ENCODE measurements at places on chromosomes 2 and 18.

DNA sequence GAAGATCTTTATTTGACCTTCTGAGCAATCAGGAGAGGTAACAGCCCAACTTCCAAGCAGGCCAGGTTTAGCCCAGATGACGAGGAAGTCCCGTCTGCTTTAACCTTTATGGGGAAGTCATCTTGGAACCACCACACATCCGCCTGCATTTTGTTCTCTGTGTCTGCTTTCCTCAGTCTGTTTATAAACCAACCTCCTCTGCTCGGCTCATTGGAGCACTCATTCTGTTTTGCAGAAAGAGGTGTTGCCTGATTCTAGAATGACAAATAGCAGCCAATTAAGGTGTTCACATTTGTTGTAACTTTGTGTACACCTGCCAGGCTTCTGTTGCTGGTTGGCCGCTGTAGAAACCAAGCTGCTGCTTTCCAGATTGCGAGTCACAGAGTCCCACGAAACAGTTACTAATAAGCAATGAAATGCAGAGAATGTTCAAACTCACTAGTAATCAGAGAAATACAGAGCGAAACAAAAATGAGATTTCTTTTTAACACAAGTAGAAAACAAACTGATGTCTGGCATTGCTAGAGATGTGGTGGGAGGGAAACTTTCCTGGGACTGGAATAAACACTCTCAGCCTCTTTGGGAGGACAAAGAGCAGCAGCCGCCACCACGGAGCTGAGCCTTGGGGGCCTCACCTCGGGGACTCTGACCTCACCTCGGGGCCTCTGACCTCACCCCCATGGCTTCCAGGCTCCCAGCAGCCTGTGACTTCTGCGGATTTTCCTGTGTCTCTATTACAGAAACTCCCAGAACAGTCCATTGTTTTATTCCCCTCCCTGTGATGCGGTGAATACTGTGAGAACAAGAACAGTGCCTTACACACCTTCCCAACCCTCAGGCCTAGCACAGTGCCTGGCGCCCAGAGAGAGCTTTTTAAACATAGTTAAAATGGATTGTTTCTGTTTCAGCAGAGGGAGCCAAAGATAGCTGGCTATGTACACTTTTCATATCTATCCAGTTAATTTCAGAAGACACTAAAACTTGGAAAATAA, 64.0 kb downstream of the MBP start:
- no peak for DNase-seq

GRCh38 chr18:8375249-8375648, 234.0 kb upstream of the RAB12 start:
- no peak for DNase-seq

DNA sequence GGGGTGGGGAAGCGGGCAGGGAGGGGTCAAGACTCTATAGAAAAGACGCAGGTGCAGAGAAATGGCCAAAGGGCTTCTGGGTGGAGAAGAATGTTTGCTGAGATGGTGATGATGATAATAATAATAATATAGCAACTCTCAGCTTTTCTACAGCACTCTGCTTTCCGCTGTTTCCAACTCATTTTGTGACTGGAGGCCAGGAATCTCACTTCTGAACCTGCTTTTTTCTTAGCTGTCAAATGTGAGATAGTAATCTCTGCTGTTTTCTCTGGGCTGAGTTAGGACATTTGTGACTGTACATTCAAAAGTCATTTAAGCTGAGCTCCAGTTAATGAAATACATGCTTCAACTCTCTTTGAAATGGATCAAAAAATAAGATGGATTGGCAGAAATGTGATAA, 58.4 kb downstream of the TNS1 start:
- no peak for DNase-seq

DNA sequence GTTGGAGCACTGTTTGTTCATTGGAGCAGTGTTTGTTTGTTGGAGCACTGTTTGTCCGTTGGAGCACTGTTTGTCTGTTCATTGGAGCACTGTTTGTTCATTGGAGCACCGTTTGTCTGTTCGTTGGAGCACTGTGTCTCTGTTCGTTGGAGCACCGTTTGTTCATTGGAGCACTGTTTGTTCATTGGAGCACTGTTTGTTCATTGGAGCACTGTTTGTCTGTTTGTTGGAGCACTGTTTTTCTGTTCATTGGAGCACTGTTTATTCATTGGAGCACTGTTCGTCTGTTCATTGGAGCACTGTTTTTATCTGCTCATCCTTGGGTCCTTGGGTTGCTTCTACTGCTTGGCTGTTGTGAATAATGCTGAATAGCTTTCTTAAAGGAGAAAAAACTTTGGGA, 74.7 kb downstream of the ZNF407 start:
- no peak for DNase-seq

GRCh38 chr2:128710242-128710641, 391.6 kb upstream of the HS6ST1 start:
- DNase-seq: no peak

- DNase-seq: no peak
Measured at GRCh38 chr2:54409752-54410151, 46.4 kb upstream of the SPTBN1 start.

DNA sequence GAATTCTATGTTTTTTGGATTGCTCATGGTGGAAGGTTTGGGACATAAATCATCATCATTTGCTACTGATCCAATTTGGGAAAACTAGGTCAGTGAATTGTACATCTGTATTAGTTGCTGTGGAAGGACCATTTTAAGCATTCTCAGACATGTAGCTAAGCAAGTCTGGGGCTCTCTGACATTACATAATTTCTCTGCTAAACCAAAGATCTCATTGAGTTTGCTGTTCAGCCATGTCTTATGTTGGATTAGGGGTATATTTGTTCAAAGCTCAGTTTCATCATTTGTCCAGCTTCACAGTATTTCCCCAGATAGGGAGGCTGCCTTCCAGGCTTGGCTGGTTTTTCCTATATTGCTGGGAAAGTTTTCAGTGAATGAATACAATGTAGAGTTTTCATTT, 399.7 kb downstream of the MTX2 start:
- DNase-seq: no peak

GRCh38 chr2:165561516-165561915, 92.0 kb downstream of the CSRNP3 start:
- no peak for DNase-seq

- DNase-seq: no peak
Measured at GRCh38 chr2:15725101-15725781, 133.6 kb downstream of the DDX1 start.

GRCh38 chr2:172993931-172994717, 81.5 kb upstream of the MAP3K20 start:
- no peak for DNase-seq

- DNase-seq: no peak
Measured at GRCh38 chr2:149184991-149185390, 145.4 kb upstream of the LYPD6 start.

GRCh38 chr2:120237491-120237902, 14.3 kb upstream of the TMEM185B start:
- no peak for DNase-seq

DNA sequence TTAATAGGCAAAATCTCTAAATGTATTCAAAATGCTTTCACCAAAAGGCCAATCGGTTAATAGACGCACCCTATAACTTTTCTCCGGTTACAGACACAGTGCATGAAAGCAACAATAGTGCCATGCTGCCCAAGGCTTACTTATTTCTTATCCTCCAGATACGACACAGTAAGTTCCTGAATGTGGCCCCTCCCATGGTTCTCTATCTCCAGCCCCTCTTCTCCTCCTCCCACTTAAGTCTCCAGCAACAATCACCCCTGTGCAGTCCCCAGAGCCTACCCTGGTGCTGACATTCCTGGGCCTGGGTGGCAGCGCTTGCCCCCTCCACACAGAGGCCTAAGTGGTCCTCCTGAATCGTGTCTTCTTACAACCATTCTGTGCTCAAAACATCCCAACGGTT, 3.6 kb downstream of the KIDINS220 start:
- DNase-seq: no peak

DNA sequence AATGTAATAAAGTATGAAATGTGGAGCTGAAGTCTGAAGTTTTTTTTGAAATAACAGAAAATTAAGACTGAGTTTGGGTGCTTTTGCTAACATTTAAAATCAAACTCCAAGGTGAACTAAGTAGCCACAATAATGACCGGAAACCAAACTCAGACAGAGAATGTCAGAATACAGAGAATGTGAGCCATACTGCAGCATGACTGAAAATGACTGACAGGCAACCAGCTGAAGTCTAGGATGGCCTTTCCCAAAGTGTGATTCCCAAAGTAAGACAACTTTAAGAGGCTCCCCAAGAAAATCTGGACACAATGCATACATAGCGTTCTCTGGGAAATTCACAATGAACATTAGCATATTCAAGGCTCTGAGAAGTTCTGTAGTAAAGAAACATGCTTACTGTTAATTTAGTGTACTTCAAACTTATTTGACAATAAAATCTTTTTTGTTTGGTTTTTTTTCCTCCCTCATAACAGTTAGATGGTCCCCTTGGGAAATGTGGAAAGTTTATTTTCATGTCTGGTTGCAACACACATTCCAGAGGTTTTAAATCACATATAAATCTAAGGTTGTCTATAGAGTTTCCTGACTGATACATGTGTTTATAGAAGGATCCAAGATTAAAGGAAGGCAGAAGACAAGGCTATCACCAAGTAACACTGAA, 28.6 kb downstream of the PLA2R1 start:
- DNase-seq: no peak

DNA sequence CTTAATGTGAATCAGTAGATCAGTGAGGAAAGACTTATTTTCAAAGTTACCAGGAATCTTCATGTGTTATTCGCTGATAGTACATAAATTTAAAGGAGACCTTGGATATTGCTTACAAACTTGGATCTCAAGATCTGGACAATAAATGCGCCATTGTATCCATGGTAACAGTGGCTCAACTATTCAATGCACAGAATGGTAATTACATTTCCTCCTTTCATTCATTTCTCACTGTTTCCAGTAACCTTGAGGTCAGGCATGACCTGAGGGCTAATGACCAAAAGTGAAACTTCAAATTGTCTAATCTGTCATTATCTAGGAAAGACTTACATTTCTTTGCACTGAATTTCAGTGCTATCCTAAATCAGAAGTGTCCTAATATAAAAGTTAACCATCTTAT, 8.1 kb downstream of the LRP2 start:
- no peak for DNase-seq

DNA sequence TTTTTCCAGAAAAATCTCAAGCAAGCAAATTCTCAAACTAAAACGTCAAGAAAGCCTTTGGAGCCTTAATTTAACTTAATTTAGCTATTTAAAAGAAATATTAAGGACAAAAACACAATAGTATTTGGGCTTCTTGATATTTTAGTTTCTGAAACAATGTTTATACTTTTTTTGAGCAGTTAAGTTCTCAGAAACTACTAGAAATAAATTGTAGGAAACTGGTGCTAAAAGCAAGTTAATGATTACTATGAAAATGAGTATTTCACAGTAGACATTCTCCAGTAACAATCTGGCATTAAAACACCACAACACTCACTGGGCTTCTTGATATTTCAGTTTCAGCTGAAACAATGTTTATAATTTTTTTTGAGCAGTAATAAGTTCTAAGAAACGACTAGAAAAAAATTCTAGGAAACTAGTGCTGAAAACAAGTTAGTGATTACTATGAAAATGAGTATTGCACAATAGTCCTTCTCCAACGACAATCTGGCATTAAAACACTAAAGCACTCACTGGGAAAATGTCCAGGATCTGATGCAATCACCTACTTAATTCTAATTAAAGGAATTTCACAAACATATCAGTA, 45.1 kb downstream of the TRAK2 start:
- no peak for DNase-seq

GRCh38 chr2:174597009-174597344, 627 bp downstream of the WIPF1 start:
- no peak for DNase-seq

DNA sequence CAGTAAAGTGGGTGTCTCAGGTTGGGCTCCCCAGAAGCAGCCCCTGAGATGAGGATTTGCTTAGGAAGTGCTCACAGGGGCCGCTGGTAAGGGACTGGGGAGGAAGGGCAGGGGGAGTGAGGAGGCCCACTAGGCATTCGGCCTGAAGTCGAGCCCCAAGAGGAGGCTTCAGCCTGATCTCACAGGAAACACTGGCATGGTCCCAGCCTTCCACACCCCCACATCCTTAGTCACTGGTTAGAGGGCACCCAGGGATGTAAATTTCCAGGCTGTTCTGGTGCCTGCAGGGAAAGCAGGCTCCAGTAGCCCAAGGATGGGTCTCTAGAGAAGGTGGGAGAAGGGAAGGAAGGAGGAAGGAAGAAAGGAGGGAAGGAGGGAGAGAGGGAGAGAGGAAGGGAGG, 22.4 kb upstream of the KCNK3 start:
- DNase-seq: no peak

DNA sequence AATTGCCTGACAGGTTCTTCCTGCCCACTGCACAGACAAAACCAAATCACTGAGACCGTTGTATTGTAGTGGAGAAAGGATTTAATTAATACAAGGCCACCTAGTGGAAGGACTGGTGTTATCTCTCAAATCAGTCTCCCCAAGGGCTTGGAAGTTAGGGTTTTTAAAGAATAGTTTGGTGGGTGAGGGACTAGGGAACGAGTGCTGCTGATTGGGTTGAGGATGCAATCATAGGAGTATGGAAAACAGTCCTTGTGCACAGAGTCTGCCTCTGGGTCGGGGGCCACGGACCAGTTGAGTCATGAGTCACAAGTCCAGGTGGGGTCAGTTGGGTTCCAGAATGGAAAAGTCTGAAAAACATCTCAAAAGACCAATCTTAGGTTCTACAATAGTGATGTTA, 89.1 kb downstream of the B3GNT2 start:
- DNase-seq: no peak

GRCh38 chr2:69608109-69608508, 35.4 kb downstream of the AAK1 start:
- no peak for DNase-seq

DNA sequence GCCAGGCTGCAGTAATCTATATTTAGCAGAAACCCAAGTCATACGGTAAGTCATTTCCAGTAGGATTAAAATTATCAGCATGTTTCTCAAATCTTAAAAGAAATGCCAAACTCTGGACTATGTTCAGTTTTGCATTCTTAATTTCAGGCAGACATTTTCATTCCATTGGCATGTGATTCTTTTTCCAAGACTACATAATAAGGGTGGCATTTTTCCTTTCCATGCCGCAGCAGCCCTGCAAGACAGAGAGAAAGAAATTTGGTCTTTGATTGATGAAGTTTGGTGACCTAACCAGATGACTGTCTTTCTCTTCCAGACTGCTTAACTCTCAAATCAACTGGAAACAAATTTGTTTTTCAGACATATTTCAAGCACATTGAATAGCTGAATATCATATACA, 118.1 kb downstream of the FHOD3 start:
- no peak for DNase-seq

- no peak for DNase-seq
Measured at GRCh38 chr2:33051586-33052360, 105.0 kb downstream of the LTBP1 start.

GRCh38 chr2:21920721-21921120, 797.0 kb downstream of the TDRD15 start:
- no peak for DNase-seq

DNA sequence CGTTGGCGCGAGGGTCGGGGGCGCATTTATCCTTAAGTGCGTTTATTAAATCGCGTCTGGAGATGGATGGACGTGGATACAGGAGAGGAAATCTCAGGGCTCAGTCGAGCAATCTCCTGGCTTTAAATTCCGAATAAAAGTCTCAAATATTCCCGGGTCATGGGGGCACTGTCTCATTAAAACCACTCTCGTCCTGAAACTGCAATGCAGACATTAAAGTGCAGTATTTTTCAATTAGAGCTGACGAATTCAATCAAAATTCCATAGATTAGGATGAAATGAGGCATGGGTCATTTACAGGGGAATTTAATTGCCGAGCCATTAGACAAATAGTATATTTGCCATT, 10.7 kb upstream of the GBX2 start:
- no peak for DNase-seq

GRCh38 chr2:30625701-30626100, 178.7 kb downstream of the LCLAT1 start:
- no peak for DNase-seq

GRCh38 chr18:43692099-43692690, 414.9 kb upstream of the SYT4 start:
- no peak for DNase-seq

Data from activated CD8-positive, alpha-beta memory T cell treated with anti-CD3 and anti-CD28 coated beads for 4 hours (primary cell).